ENCODE measurements at places on chromosomes 11 and 22. TPM values are rescaled to one million over a fixed set of nuclear protein-coding genes. Genes with fewer than 3 reads are reported as not detected.
A peak's percentile ranks its signal among the peaks of the same experiment; 100 is the strongest.

GRCh38 chr22:50731811-50732624 is 6.0 kb upstream of the ACR start:
- DNase-seq: peak; percentile 35

- DNase-seq: peak; percentile 96
These were observed at the start of gene RAD9A for GRCh38 chr11:67391304-67392182. Gene RAD9A, plus strand, starts transcription at chr11:67391986. Its CDS starts 59 bp downstream, at chr11:67392045.

GRCh38 chr22:20523086-20523983 is 15.9 kb downstream of the MED15 start:
- DNase-seq: no peak

GRCh38 chr22:44906248-44906936 is 103.4 kb downstream of the PHF21B start:
- DNase-seq: no peak

GRCh38 chr11:64206457-64207255 is at the start of gene FERMT3:
Gene FERMT3, plus strand, starts transcription at chr11:64206721. Its CDS starts 644 bp downstream, at chr11:64207365.
- peak; percentile 61 for DNase-seq

GRCh38 chr11:64057890-64058289 is 22.2 kb downstream of the FLRT1 start:
- DNase-seq: no peak

The ZNF143 gene
- 30.7 TPM for total RNA-seq

DNA sequence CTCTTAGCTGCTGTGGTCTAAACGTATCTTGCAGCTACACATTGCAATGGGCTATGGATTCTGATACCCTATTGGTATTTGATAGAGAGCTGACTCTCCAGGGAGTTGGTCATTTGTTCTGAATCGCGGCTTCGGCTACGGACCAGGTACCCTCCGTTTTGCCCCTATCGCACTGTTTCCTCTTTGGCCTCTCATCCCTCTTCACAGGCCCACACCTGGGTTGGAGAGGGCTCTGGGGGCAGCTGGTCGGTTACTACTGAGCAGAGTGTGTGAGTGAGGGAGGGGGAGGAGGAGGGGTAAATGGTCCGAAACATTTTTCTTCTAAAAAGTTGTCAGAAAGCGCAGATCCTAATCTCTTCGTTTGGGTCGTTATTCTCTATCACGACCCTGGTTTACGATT is 48.8 kb upstream of the HSD17B12 start:
- DNase-seq: no peak

DNA sequence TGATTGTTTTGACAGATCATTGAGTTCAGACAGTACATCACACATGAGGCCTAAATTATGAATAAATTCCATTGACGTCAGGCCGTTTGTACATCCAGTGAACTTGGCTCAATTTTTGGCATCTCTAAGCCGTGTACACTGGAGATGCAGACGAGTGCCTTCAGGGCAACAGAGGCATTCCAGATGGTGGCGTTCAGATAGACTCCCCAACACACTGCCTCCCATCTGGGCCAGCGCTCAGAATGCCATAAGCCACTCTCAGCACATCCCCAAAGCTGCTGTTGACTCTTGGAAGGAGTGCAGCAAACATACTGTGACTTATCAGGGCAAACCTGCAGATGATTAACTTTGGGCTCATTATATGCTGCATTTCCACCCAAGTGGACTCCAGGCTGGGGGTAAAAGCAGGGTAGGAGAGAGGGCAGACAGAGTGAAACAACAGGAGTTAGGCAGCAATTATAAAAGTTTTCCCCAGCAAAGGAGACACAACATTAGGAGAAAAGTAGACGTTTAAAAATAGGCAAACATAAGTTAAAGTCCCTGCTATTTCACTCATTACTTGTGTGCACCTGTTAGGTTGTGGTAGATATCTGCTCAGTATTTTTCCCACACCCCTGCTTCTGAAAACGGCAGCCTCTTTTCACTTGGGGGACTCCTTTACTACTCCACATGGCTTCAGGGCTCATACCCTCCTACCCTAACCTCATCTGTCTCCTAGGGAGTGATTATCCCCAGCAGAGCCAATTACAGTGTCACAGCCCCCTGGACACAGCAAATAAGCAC is 60.2 kb upstream of the PDE3B start:
- peak; percentile 12 for DNase-seq

The NPAS4 gene
- not detected for total RNA-seq

The CCDC88B gene
- 5.4 TPM for total RNA-seq

- no peak for DNase-seq
These were observed 9.6 kb downstream of the RAG1 start for GRCh38 chr11:36577373-36577772.

DNA sequence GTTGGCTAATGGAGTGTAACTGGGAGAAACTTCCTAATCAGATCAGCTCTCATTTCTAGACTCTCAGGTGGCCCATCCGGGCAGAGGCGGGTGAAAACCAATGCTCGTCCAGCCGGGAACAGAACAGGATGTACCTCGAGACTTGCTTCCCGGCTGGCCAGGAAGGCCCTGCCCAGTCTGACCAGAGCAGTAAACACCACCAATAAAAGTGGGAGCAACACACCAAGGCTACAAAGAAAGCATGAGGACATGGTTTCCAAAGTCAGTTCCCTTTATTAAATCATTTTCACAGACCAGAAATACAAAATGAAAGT is 940 bp upstream of the TNKS1BP1 start:
- peak; percentile 63 for DNase-seq

The NEFH gene
- 0.14 TPM for total RNA-seq

GRCh38 chr11:68328374-68329091 is 16.1 kb downstream of the LRP5 start:
- DNase-seq: peak; percentile 66

DNA sequence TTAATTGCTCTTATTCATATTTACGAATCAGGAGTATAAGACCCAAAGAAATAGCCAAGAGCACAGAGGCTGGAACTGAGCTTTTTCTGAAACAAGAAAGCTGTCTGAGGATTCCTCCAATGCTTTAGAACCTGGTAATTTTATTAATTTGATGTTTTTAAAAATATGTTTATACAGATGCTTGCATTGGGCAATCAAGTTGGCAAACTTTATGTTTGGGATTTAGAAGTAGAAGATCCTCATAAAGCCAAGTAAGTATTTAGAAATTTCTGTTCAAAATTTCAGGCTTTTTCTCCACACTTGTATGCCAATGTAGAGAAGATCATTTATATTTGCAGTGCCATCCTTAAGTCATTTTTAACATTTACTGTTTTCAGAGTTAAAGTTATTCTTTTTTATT is 24.3 kb upstream of the HIKESHI start:
- no peak for DNase-seq

The OR52A1 gene
- not detected for total RNA-seq

DNA sequence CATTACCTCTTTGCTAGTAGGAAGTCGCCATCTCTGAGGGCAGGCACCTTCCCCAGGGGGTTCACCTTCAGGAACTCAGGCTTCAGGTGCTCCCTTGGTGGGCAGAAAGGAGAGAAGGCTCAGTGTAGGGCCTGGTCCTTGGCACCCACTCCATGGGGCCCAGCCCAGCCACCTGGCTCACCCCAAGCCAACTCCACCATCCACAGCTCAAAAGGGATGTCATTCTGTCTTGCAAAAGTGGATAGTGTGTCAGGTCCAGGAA is 2.7 kb upstream of the GSTT4 start:
- DNase-seq: no peak

Measured in heart left ventricle (tissue), 16 donors.